ENCODE measurements at places on chromosomes 5 and 9.
A peak's percentile ranks its signal among the peaks of the same experiment; 100 is the strongest.

DNA sequence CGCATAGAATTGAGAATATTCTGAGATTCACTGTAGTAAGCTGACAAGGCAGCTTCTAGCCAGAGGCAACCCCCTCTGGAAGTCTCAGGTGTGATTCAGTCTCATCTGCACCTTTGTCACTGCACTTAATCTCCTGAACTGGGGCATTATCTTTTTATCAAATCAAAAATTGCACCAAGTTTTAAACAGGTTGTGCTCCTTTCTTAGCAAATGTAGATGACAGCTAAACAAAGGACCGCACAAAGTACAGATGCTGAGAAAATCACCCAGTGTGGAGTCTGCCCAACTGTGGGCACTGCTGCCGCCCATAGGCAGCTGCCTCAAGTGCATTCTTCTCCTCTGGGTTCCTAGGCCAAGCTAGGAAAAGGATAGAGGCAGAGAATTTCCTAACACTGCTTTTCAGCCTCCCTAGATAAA is 51.1 kb downstream of the STARD4 start:
- no peak for DNase-seq

- no peak for DNase-seq
These were observed 362.0 kb downstream of the PRELID2 start for GRCh38 chr5:145473042-145473642.

DNA sequence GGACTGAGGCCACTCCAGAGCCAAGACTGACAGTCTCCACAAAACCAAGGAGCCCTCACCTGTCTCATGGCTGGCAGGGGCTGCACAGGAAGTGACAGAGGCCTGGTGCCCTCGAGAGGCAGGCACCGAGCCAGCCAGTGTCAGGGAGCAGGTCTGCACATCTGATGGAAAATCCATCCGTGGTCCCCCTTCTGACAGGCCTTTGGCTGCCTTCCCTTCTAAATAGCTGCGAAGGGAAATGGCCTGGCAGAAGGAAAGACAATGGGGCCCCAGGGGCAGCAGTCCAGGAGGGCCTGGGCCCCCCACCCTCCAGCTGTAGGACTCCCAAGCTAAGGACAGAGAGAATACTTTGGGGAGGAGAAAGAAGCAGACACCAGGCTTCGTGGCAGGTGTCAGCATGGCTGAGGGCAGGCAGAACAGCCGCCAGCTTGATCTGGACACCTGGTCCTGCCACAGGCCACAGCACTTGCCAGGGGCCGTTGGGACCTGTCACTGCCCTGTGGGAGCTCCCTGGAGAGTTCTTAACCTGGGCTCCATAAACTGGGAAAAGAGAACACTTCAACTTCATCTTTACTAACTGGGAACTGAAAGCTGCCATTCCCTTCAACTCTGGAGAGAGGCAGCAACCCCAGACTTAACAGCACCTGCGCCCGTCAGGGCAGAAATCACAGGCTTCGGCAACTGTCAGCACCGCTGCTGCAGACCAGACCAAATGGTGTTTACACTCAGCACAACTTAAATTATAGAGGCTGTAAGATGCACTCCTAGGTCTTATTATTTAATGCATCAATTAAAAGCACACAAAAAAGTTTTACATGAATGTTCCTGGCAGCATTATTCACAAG is 22.0 kb downstream of the ADAMTS2 start:
- no peak for DNase-seq

DNA sequence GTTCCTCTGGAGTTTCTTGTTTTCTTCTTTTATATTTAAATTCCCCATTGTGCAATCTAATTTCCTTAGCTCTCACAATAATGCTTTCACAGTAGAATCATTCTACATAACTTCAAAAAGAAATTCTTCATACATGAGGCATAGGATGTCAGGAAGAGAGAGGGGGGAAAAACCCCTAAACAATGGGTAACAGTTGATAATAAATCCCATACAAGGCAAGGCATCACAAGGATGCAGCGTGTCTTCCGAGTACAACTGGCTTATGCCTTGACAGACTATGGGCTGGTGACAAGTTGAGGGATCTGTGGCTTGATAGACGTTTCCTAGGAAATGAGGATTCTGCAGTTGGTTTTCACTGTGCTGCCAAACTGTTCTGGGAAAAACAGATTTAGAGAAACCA is 247.4 kb downstream of the ARL15 start:
- DNase-seq = no peak

GRCh38 chr9:100472788-100473275 is at the start of gene TMEFF1:
TSS of gene TMEFF1 (plus strand) at chr9:100473149. CDS start at chr9:100473545, 396 bp downstream.
- DNase-seq = no peak

DNA sequence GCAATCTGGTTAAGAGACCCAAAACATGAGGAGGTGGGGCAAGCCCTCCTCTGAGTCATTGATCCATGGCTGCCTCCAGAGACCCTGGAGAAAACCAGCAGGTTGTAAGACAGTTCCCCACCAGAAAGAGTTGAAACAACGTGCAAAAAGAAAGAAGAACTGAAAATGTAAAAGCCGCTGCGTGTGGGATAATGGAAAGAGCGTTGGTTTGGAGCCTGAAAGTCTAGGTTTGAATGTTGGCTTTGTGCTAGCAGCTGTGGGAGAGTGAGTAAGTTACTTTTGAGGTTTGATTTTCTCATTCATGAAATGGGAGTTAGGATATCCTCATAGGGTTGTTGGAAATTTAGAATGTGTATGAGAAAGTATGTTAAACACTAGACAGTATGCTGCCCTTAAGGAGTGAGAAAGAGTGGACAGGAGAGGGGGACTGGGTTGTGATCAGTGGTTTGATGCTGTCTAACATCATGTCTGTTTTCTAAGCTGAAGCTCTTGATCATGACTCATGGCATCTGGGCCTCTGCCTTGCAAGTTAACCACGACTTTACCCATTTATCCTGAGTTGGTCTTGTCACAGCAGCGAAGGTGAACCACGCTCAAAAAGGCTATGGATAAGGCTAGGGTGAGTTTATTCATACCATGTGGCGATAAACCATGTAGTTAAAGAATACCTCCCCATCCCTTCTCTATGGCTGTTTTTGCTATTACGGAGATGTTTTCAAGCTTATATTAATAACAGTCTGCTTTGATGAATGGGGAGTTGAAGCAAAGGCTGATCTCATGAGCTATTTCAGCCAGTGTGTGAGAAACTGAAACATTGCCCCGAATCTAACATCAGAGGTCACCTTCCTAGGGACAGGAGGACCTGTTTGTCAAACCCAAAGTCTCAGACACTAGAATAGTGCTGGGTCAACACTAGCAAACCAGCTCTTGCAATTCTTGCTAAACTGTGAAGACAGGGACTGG is 41.3 kb downstream of the ZNF366 start:
- no peak for DNase-seq

DNA sequence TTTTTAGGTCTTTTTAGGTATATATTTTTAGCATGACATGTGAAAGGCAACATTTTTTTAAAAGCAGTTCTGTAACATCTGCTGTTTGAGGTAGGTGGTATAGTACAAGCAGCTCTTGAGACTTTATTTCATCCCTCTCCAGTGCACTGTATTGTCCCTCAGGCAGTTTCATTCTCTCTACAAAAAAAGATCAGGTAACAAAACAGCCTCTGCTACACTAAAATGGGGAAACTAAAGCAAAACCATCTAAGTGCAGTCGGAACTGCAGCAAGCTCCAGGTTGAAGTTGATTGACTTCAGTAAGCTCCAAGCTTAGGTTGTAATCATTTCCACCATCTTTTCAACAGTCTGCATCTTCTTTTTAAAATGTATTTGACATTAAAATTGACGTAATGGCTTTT is 195.6 kb downstream of the DEPDC1B start:
- DNase-seq = no peak

GRCh38 chr9:134284273-134284672 is 42.0 kb upstream of the RXRA start:
- peak; percentile 81 for DNase-seq

GRCh38 chr5:151071848-151072629 is 8.8 kb downstream of the TNIP1 start:
- no peak for DNase-seq

All from LNCaP clone FGC (cell line).